ENCODE measurements at places on chromosomes 6 and 20.

- DNase-seq, result no peak
Observed at GRCh38 chr6:20439558-20439957, 37.9 kb downstream of the E2F3 start.

- no peak for DNase-seq
Observed at GRCh38 chr6:50330347-50330746, 280.6 kb upstream of the DEFB112 start.

- DNase-seq, result no peak
Observed at GRCh38 chr6:24848461-24848860, 49.7 kb upstream of the ARMH2 start.

DNA sequence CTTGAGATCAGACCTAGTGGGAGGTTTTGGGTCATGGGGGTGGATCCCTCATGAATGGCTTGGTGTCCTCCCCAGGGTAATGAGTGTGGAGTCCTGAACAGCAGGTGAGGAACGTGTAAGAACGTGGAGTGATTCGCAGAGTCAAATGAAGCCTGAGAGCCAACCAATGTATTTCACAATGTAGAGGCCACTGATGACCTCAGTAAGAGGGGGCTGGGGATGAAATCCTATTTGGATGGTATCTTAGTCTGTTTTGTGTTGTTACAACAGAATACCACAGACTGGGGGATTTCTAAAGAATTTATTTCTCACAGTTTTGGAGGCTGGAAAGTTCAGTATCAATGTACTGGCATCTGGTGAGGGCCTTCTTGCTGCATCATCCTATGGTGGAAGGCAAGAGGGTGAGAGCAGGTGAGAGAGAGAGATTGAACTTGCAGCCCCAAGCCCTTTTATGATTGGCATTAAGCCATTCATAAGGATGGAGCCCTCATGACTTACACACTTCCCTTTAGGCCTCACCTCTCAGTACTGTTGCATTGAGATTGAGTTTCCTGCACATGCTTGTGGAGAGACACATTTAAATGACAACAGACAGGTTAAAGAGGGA lies 47.3 kb upstream of the HIVEP1 start:
- DNase-seq, result no peak

- no peak for DNase-seq
Observed at GRCh38 chr6:33689879-33690278, 21.6 kb downstream of the UQCC2 start.

DNA sequence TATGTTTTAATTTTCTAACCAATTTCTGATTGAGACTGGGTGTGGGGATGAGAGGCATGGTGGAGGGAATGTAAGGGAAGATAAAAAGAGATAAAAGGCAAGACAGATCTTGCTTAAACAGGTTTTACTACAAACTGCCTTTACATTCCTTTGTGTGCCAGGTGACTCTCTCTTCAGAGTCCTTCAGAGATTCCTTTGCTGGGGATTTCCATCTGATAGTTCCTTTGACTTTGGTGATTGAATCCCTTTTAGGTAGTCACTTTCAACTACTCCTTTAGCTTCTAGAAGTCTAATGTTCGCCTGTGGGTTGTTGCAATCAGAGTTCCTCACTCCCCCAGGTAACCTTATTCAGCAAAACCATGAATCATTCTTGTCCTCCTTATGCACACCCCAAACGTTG lies 283.3 kb upstream of the MANEA start:
- DNase-seq, result no peak

GRCh38 chr6:143955971-143956370 lies 52.1 kb downstream of the PLAGL1 start:
- DNase-seq, result no peak

DNA sequence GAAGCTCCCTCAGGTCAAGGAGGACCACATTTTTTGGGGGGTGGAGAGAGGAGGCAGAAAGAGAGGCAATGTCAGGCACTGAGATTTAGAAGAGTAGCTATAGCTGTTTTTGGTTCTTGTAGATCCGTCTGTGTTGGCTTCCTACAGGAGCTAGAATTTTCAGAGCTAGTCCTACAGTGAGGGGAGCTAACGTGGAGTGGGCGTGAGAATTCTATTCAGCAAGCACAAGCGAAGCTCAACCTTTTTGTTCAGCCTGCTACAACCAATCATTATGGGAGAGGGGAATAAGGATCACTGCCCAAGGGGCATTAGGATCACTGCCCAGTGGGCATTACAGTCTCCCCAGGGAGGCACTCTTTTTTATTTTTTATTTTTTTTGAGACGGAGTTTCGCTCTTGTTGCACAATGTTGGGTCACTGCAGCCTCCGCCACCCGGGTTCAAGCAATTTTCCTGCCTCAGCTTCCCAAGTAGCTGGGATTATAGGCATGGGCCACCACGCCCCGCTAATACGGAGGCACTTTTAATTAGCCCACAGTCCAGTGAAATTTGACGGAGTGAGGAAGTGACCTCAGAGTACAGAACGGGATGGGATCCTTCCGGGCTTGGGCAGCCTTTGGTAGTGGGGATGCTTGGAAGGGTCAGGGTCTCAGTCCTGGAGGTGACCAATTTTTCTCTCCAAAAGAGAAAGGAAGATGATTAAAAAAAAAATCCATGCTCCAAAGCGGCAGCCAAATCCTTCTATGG lies 1.1 kb upstream of the PANK2 start:
- no peak for DNase-seq

GRCh38 chr6:113182370-113183141 lies 674.6 kb upstream of the MARCKS start:
- no peak for DNase-seq

DNA sequence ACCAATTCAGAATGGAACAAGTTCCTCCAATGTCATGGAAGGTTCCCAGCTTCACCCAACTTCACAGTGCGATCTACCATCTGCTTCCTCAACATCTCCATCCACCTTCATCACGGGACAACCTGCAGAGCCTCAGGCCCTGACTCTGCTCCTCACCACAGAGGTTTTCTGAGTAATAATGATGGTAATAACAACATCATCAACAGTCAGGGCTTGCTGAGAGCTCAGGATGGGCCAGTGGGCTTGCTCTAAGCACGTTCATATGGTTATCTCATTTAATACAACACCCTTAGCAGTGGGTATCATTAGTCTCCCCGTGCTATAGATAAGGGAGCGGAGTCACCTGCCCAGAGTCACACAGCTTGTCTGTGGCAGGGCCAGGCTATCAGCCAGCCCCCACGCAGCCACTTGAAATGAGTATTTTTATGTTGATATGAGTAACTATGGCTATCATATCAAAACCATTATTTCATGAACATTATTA lies 38.6 kb downstream of the PREX1 start:
- DNase-seq, result no peak

DNA sequence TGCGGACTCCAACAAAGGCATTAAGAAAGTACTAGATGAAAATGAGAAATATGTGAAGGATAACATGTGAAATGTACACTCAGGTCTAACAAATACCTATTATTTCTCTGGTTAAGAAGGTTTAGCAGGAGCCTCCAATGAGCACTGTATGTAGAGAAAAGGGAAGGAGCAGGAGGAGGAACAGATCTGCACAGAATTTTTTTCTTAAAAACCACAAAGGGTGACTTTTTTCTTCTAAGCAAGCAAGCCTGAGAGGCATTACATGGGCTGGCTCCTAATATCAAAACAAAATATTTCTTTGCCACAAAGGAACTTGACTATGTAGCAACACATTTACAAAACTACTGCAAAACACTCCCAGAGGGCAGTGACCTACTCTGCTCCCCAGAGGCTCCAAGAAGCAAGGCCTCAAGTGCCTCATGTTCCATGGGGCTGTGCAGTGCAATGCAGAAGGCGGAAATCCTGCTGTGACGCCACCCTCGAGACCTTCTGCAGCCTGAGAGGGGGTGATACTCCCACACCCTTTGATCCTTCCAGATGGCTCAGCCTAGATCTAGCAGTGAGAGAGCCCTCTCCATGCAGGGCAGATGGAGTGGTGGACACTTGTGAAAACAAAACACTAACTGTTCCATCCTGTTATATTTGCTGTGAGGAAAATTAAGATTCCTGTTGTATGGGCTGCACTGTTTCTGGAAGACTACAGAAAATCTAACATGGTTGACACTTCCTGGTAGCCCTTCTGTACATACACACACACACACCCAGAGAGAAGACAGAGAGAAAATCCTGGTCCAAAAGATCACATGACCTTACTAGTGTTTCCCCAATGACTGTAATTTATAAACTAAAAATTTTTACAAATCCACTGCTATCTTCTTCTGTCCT lies 36.0 kb upstream of the SMIM29 start:
- no peak for DNase-seq

DNA sequence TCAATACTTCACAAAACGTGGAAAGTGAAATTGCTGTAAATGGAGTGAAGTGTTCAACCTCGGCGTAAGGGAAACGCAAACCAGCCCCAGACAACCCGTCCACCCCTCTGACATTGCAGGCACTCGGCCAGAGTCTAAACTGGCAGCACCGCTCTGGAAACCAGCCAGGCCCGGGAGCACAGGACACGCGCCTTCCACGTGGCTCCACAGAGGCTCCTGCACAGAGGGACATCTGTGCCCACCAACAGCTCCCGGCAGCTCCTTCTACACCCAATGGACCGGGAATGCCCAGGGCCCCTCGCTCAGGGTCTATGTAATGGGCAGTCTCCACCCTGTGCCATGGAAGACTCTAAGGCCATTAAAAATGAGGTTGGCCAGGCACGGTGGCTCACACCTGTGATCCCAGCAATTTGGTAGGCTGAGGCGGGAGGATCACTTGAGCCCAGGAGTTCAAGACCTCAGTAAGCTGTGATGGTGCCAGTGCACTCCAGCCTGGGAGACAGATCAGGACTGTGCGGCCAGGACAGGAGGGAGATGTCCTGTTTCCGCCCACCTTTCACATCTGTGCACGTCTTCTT lies 3.4 kb upstream of the HELZ2 start:
- no peak for DNase-seq

- no peak for DNase-seq
Observed at GRCh38 chr6:43804550-43805223, 34.7 kb downstream of the VEGFA start.

GRCh38 chr6:143205585-143205984 lies 144.9 kb downstream of the AIG1 start:
- DNase-seq, result no peak

DNA sequence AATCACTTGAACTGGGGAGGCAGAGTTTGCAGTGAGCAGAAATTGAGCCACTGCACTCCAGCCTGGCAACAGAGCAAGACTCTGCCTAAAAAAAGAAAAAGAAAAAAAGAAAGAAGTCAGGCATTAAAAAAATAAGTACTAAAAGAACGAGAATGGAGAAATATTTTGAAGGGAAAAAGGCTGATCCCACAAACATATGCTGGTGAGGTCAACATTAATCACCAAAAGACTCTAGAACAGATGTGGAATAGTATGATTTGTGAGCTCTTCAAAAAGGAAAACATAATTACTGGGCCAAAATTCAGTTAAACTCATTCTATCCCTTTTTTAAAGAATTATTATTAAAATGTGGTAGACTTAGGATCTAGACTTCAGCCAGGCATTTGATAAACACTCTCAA lies 61.2 kb upstream of the NRSN1 start:
- DNase-seq, result no peak

- DNase-seq, result no peak
Observed at GRCh38 chr6:150314230-150315188, 54.3 kb upstream of the IYD start.

DNA sequence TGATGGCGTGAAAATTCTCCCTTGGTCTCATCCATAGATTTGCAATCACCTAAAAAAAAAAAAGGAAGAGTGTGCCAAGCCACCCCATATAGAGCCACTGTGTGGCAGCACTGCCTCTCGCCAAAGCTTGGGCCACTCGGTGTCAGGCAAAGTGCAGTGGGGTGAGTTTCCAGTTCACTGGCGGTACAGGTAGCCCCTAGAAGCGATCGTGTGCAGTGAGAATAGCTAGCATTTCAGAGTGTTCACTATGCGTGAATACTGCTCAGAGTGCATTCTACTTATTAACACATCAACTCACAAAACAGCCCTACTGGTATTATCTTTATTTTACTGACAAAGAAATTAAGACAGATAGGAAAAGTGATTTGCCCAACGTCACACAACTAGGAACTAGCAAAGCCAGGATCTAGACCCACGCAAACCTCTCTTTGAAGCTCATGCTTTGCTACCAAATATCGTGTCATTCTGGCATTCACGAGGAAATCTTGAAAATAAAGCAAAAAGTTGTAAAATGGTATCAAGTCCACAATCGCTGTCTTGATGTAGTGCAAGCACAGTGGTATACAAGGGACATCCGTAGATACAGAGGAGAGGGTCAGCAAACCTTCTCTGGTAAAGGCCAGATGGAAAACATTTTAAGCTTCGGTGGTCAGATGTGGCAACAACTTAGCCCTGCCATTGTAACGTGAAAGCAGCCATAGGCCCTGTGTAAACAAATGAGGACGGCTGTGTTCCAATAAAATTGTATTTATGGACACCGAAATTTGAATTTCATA lies 10.4 kb upstream of the GCNT2 start:
- no peak for DNase-seq

DNA sequence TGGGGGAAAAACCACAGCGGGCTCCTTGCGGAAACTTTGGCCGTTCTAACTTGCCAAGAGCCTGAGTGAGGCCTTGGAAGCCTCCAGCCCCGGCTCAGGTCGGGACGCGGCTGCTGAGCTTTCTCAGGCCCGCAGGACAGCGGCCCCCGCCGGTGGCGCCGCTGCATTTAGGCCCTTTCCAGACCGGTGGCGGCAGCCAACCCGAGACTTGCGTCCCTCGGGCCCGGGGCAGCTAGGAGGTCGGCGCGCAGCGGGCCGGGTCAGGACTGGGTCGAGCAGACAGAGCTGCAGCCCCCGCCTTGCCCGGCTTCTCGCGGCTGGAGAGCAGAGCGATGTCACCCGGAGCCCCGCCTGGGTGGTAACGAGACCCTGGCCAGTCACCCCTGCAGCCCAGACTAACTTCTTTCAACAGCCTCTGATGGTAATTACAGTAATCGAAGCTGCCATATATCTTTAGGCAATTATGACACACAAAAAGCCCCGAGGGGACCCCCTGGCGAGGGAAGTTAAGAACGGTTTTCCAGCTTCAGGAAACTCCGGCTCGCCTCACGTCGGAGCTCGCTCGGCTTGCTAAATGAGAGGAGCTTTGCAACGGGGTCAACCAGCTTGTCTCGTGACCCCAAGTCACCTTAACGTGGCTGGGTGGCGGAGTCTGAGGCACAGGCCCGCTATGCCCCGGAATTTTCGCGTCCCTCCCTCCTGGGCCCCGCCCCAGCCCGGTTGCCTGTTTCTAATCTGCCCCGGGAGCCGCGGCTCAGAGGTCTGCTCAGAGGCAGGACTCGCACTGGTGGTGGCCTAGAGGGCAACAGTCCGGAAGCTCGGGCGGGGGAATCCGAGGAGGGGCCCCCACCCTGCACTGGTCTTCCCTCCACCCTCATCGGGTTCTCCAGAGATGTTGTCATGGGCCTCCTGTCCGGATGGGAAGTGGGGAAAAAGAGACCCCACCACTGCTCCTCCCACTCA lies 3.0 kb downstream of the NR2E1 start:
- DNase-seq, result no peak

DNA sequence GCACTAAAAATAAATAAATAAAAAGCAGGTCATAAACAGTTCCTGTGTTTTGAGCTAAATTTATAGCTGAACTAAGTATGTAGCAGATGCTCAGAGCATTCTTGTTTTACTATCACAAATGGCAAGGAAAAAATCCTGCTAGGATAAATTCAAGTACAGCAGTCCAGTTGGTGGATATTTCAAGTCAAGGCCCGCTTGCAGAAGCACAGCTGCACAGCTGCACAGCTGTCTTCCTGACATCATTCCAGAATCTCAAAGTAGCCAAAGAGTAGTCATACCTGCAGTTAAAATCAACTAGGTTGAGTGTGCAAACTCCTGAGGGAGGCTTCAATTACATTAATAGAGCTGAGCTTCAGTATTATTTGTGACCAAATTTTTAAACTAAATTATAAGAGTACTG lies 297.7 kb upstream of the MANEA start:
- DNase-seq, result no peak
